Activated CD4-positive, alpha-beta T cell treated with anti-CD3 and anti-CD28 coated beads, Interleukin-2, amount 10 ng/mL, durations not matched to agents 24 days and 14 days (primary cell): ENCODE measurements at places on chromosomes 7 and 10.

- H3K4me1 ChIP-seq = no peaks in the 10 kb centered on the region
- no peak overlapping the region for H3K27ac ChIP-seq
- no peaks in the 10 kb centered on the region for H3K27me3 ChIP-seq
Measured at GRCh38 chr10:123614888-123615287, 51.3 kb upstream of the GPR26 start.

GRCh38 chr10:6699336-6699735 is 119.3 kb upstream of the PRKCQ start:
- H3K36me3 ChIP-seq = no peaks in the 10 kb centered on the region
- H3K4me1 ChIP-seq = peaks cover 5% of the 10 kb centered on the region
- H3K4me3 ChIP-seq = no peak overlapping the region
- no peak for DNase-seq

- H3K4me3 ChIP-seq = peak overlapping the region; percentile 99
- peak overlapping the region; percentile 95 for H3K27ac ChIP-seq
- no peak for DNase-seq
- peaks cover 19% of the 10 kb centered on the region for H3K36me3 ChIP-seq
- H3K4me1 ChIP-seq = peaks cover 36% of the 10 kb centered on the region
Measured at GRCh38 chr7:39623732-39624441, 515 bp downstream of the RALA start.

- DNase-seq = no peak
- no peak overlapping the region for H3K4me3 ChIP-seq
- H3K4me1 ChIP-seq = no peaks in the 10 kb centered on the region
- no peaks in the 10 kb centered on the region for H3K36me3 ChIP-seq
- no peaks in the 10 kb centered on the region for H3K27me3 ChIP-seq
- no peak overlapping the region for H3K27ac ChIP-seq
Measured at GRCh38 chr10:71468363-71469094, 71.8 kb downstream of the CDH23 start.

DNA sequence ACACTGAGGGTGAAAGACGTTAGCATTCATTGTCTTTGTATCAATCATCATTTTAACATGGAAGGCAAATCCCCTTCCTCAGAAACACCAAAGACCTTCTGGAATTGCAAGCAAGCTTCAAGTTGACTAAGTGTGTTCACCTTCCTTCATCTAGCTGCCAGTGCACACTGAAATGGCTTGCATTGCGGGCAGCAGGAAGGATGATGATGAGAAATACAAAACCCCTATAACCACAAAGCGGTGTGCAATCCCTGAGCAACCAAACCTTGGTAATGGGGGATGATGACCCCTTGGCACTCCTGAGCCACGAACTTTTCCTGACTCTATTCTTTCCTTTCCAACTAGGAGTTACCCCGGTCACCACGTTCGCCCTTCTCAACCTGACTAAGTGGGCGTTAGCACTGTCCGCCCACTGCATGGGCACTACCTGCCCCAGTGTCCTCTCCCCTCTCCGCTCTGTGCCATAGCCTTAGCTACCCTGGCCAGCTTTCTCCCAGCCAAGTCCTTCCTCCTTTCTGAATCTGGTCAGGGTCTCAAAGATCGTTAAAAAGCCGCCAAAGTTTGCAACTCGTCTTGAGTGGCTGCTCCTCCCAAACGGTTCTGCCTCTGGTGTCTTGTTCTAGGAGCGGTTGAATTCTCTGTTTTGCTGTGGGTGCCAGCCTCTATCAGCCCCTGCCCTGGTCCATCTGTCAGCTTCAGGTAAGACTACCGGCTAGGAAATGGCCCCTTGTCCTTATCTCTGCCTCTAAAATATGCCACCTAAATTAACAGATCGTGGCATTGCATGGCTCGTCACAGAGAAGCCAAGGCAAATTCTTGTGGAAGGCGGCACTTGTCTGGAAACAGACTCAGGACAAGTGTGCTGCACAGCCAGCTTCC is 586 bp upstream of the AOC1 start:
- no peak overlapping the region for H3K27ac ChIP-seq
- DNase-seq = no peak
- peaks cover 30% of the 10 kb centered on the region for H3K27me3 ChIP-seq
- no peak overlapping the region for H3K4me3 ChIP-seq
- no peaks in the 10 kb centered on the region for H3K4me1 ChIP-seq

- no peak overlapping the region for H3K4me3 ChIP-seq
- no peak for DNase-seq
- H3K4me1 ChIP-seq = peaks cover 15% of the 10 kb centered on the region
- H3K27me3 ChIP-seq = no peaks in the 10 kb centered on the region
- H3K36me3 ChIP-seq = peaks cover 57% of the 10 kb centered on the region
Measured at GRCh38 chr7:154975984-154976383, 26.9 kb downstream of the PAXIP1 start.

- no peak overlapping the region for H3K4me3 ChIP-seq
- no peak for DNase-seq
- no peaks in the 10 kb centered on the region for H3K36me3 ChIP-seq
- peaks cover 7% of the 10 kb centered on the region for H3K27me3 ChIP-seq
Measured at GRCh38 chr10:4217653-4218052, 432.6 kb upstream of the KLF6 start.

- H3K27me3 ChIP-seq = no peaks in the 10 kb centered on the region
- no peak for DNase-seq
- H3K36me3 ChIP-seq = no peaks in the 10 kb centered on the region
- no peak overlapping the region for H3K27ac ChIP-seq
- no peak overlapping the region for H3K4me3 ChIP-seq
Measured at GRCh38 chr7:132756484-132756990, 180.3 kb upstream of the PLXNA4 start.

- H3K27me3 ChIP-seq = no peaks in the 10 kb centered on the region
- H3K4me3 ChIP-seq = peak overlapping the region; percentile 7
- H3K4me1 ChIP-seq = peaks cover 29% of the 10 kb centered on the region
- H3K36me3 ChIP-seq = no peaks in the 10 kb centered on the region
Measured at GRCh38 chr10:33153251-33153967, 181.1 kb downstream of the NRP1 start.
